D341Med (cell line): ENCODE measurements at places on chromosomes 5 and 9.

DNA sequence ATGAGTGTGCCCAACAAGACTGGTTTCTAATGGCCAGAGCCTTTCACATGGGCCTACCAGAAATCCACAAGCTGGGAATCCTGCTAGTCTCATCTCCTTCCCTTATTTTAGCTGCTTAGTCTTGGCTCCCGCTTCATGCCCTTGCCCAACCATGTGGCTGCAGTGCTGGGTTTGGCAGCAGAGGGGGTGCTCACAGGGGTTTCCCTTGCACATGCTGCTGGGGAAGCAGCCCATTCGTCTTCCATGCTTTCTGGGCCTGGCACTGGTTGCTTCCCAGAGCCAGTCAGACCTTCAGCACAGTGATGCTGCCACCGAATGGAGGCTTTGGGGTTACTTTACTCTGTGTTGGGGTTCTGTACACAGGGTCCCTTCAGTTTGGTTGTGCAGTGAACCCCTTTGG is 26.3 kb downstream of the SLC46A2 start:
- DNase-seq, result no peak

- DNase-seq, result peak; percentile 86
Observed at GRCh38 chr5:73451224-73452130, 2.9 kb upstream of the FOXD1 start.

GRCh38 chr9:128149951-128150593 is 819 bp downstream of the LCN2 start:
- DNase-seq, result no peak

GRCh38 chr9:135515083-135515951 is 5.9 kb upstream of the LCN1 start:
- peak; percentile 6 for DNase-seq

- DNase-seq, result no peak
Observed at GRCh38 chr9:114180696-114181606, 25.6 kb downstream of the COL27A1 start.

DNA sequence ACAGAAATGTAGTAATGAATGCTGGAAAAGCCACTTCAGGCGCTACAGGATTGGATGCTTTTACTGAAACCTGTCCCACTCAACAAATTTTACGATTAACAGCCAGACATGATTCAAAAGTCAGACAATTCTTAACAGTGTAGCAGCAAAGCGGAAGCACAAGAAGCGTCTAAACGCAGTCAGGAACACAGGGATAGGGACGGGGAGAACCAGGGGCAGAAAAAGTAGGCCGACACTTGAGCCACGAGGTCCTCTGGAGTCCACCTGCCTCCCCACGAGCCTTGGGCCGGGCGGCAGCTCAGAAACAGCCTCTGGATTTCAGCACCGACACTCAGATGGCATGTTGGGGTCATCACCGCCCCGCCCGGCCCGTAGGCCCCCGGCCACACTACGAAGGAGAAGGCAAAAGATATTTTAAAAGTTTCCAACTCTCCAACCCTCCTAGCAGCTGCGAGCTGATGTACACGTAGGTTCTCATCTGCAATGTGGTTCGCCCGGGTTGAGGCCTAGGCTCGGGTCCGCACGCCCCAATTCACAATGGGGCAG is 615 bp downstream of the RACK1 start:
- DNase-seq, result no peak

- DNase-seq, result no peak
Observed at GRCh38 chr9:83656032-83656680, 33.2 kb downstream of the IDNK start.

- peak; percentile 46 for DNase-seq
Observed at GRCh38 chr5:3392306-3392939, 203.2 kb upstream of the IRX1 start.

DNA sequence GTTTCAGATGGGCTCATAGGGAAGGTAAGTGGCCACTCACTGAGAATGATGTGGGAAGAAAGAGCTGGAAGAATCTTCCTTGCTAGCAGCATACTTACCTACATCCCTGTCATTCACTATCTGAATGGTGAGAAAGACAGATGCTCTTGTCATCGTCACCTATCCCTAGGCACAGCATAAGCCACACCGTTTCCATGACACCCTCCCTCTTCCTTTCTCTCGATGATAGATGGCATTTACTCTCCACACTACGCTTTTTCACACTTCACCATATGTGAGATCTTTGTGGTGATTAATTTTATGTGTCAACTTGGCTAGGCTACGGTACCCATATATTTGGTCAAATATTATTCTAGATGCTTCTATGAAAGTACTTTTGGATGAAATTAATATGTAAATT is 44.4 kb upstream of the FER start:
- peak; percentile 29 for DNase-seq

GRCh38 chr5:11494340-11494739 is 409.9 kb downstream of the CTNND2 start:
- no peak for DNase-seq

- peak; percentile 94 for DNase-seq
Observed at GRCh38 chr9:114155263-114155994, at the start of gene COL27A1. Gene COL27A1, plus strand, starts transcription at chr9:114155537. Its CDS starts 414 bp downstream, at chr9:114155951.

DNA sequence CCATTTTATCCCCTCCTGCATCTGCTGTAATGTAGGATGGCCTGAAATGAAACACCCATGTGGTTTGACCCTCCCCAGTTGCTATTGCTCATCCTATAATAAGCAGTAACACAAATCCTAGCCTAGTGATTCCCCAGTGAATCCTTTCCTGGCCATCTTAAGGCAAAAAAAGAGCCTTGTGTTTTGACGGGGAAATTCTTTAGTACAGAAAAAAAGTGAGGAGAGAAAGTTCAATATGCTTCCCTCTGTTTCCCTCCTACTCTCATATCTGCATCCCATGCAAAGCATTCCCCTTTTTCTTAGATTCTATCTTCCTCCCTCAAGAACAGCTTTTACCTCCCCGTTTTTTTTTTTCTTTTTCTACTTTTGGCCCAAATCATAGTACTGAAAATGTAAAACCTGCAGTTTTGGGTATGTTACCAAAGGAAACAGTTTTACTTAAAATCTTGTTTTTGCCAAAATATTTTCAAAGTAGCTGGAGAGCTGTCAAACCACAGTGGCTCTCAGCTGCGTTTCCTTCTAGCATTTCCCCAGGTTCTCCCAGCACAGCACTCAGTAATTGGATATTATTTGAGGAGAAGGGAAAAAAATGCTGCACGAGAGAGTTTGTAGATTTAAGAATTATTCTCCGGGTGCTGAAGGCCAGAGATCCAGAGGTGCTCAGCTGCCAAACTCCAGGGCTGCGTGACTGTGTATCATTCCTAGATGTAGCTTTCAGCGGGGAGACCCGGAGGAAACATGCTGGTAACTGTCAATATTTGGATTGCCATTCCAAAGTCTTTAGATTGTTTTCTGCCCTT is 321.4 kb downstream of the NPR3 start:
- peak; percentile 46 for DNase-seq

- no peak for DNase-seq
Observed at GRCh38 chr9:134548185-134548584, 93.4 kb upstream of the COL5A1 start.

DNA sequence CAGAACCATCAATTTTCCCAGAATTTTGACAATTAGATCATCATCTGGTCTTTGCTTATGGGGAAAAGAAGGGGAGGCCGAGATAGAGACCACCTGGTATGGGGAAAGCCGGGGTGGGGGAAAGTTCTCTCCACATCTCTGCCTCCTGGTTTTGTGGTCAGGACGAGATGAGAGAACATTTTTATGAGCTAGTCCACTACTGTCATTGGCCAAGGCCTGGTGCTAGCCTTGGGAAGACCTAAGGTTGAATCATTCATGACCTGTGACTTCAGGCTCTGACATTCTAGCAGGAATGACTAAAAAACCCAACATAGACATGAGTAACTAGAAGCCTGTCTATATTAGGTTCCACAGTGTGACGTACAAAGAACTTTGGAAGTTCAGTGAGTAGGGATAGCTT is 135.2 kb downstream of the PTTG1 start:
- no peak for DNase-seq

- DNase-seq, result no peak
Observed at GRCh38 chr5:115666023-115666422, 40.2 kb upstream of the TMED7 start.

- DNase-seq, result no peak
Observed at GRCh38 chr5:166354332-166354731, 1937.1 kb upstream of the WWC1 start.

GRCh38 chr9:117448066-117448465 is 33.2 kb upstream of the ASTN2 start:
- no peak for DNase-seq

- no peak for DNase-seq
Observed at GRCh38 chr9:109417585-109418544, 80.2 kb downstream of the PTPN3 start.

DNA sequence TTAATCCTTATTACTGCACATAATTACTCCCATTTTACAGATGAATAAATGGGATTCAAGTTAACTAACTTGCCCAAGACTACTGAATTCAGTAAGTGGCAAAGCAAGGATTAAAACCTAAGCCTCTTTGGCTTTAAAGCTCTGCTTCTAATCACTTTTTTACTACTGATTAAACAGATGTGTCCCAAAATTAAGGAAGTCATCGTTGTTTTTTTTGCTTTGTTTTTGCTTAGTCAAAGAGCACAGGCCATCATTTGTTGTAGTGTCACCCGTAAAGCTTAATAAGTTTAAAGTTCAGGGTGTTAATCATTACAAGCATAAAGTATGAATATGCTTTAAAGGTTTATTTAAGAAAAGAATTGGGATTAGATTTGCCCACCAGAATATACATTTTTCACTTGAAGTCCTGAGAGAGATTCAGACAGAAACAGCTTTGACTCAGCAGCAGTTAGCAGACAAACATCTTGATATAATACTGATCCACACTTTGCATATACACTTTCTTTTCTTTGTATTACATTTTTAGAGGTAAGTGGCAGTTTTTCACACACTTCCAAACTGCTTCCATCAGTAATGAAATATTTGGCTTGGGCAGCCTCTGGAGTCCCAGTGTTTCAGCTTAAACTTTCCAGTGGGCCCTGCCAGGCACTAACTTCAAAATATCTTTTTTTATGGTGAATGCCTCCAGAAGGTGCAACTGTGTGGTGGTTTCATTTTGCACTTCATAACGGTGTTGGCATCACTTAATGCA is 52.7 kb downstream of the PIK3R1 start:
- no peak for DNase-seq

- DNase-seq, result no peak
Observed at GRCh38 chr5:132907161-132907560, 33.7 kb downstream of the LEAP2 start.

- no peak for DNase-seq
Observed at GRCh38 chr9:69472101-69472620, 147.1 kb downstream of the ENTREP1 start.

- DNase-seq, result no peak
Observed at GRCh38 chr5:115500225-115500624, 44.4 kb downstream of the FEM1C start.

DNA sequence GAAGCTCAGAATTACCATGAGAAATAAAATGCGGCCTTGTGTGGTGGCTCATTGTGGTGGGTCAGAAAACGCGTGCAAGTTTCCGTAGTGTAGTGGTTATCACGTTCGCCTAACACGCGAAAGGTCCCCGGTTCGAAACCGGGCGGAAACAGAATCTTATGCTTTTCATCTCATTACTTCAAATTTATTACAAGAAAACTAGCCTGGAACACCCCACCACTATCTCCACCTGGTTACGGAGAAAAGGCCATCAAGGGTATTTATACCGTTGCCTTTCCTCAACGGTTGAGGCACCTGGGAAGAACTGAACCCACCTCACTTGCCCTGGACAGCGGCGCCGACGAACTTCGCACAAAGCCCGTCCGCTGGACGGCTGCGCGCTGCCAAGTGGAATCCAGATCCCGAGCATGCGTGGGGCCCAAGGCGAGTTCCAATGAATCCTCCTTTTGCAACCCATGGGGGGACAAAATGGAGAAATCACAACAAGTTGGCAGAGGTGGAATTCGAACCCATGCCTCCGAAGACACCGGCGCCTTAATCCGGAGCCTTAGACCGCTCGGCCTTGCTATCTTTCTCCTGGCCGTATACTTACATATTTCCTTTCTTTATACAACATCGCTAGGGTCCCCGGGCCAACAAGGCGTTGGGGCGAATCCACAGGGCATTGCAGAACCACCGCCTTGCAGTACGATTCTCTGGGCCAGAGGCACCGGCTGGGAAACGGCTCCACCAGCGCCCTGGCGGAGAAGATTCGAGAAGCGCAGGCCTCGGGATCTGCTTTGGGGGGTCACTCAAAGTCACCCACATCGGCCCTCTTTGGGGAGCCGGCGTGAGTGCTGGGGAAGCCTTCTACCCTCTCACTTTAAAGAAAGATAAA is 16.9 kb downstream of the OR2V2 start:
- no peak for DNase-seq
